H9 (cell line): ENCODE measurements at places on chromosomes 2 and 18.

- DNase-seq = no peak
These were observed 251.4 kb upstream of the STON1 start for GRCh38 chr2:48278590-48278989.

DNA sequence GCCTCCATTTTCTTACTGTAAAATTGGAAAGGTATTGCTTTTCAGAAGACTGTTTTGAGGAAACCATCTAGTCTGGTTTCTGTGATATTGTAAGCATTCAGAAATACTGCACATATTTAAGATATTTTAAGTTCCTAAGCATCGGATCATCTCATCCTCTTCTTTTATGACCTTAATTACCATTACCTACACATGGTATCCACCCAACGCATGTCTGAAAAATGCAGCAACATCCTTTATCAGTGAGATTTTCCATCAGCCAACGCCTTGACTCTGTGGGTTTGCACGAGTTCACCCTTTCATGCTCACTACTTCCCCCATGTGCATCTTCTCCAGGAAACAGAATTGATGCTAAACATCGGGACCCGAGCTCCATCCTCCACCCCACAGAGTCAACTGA lies 84.3 kb downstream of the COL4A4 start:
- DNase-seq = no peak

GRCh38 chr18:42742969-42743368 lies 372.5 kb downstream of the RIT2 start:
- DNase-seq = no peak

GRCh38 chr2:71150082-71150816 lies 19.8 kb downstream of the MPHOSPH10 start:
- DNase-seq = no peak

- no peak for DNase-seq
These were observed 1241.1 kb upstream of the LRRTM1 start for GRCh38 chr2:81545626-81546025.

DNA sequence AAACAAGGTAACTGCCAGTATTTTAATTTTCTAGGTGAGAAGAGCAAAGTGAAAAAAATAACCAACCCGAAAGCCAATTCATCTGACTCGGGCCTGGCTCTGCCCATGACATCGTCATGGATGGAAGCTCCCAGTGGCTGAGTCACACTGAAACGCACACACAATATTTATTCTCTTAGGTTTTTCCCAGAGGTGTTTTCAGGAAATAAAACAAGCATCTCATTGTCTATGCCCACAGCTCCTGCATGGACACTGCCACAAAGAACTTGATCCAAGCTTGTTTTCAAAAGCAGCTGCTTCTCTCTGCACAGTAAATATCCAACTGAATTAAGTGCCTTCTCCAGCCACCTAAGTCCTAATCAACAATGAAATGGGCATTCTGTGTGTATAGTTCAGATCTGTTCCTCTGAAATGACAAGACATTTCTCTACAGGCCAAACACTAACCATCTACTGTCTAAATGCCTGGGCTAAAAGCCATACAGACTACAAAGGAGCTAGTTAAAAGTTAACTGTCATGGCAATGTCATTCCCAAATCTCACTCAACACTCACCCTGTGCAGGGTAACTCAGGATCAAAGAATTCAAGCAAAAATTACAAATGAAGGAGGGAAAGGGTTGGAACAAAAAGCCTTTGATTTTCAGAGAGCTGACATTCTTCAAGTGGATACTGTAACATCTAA lies 62.9 kb downstream of the RPL31 start:
- no peak for DNase-seq

GRCh38 chr2:144679942-144680341 lies 160.0 kb upstream of the ZEB2 start:
- no peak for DNase-seq

DNA sequence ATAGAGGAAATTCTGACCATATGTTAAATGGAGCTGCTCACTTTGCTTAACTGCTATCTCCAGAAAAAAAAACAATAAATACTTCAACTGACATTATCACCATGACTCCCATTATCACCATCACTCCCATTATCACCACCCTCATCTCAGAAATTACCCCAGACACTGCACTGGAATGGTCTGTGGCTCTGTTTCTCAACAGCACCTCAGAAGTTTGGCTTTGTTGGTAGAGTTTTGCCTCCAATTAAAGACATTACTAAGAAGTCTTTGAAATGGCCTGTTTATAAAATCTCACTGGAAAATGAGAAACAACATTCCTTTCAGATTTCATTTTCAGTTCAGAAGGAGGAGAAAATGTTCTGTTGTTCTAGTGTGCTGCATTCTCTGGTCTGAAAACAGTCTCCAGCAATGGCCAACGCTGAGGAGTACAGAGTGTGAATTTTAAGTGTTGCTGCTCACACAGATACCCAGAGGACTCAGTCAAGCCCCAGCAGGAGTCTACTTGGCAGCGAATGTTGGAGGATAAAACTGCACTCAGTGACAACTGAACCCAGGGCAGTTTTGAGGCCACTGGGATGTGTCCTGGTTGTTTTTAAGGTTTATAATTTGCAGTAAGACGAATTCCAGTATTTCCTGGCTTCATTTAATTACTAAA lies 364.5 kb upstream of the CDH2 start:
- DNase-seq = no peak
